ENCODE measurements at places on chromosomes 5 and 9. TPM values are rescaled to one million over a fixed set of nuclear protein-coding genes. Genes with fewer than 3 reads are reported as not detected.

GRCh38 chr9:127356906-127357305, 40.1 kb upstream of the SLC2A8 start:
- DNase-seq, result no peak

- no peak for DNase-seq
Observed at GRCh38 chr5:118687661-118688621, 300.4 kb downstream of the DTWD2 start.

DNA sequence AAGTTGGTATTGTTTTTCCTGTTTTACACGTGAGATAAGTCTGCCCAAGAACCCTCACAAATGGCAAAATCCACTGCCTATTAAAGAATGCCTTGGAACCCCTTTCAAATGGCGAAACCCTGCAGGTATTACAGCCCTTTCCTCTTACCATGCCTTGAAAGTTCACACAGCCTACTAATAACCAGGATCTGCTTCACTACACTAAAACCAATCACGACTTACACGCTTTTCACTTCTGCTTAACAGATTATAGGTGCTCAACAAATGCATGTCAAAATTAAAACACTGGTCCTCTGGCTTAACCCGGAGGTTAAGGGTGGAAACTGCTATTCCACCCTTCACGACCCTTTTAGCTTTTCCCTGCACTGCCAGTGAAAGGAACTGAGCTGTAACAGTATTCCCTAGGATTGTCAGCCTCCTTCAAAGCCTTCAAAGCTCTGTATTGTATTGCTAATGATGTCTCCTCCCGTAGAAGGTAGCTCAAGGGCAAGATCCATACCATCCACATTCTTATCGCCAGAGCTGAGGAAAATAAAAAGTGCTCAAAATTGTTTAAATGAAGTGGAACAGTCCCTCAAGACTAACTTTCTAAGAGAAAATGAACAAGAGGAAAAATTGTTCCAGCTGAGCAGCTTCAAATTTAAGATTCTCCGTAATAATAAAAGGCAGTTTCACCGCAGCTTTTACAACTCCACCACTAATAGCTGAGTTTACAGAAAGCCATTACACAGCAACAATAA, 997 bp downstream of the AUH start:
- no peak for DNase-seq

DNA sequence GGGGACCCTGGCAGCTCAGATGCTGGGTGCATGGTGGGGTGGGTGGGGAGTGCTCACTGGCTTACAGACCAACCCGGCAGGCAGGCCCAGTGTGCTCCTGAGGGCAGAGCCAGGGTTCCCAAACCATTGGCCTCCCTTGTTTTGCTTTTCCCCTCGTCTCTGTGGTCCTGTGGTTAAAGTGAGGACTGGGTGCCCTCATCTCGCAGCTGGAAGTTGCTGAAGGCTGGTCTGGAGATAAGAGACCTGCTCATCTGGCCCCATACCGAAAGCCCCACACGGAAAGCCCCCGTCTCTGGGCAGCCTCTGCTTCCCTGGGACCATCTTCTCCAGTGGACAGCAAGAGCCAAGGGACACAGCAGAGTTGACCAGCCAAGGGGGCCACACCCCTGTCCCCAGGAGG, 9.8 kb upstream of the NACC2 start:
- no peak for DNase-seq

GRCh38 chr9:119880361-119880760, 511.1 kb upstream of the BRINP1 start:
- no peak for DNase-seq

DNA sequence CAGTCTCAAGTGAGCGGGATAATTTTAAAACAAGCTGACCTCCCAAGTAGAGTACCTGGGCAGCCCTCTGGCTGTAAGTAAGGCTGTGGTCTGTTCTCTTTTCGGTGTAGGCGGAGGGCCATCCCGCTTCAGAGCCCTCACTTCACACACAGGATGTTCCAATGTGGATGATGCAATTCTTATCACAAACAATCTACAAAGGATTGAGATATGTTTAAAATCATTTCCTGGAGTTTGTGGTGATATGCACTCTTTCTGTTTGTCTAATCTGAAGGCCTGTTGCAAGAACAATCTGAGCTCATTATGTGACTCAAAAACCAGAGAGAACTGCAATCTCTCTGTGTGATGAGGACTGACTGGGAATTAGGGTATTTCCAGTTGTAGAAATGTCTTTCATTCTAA, 42.5 kb downstream of the ITGA2 start:
- no peak for DNase-seq

ZFR gene
- total RNA-seq, result 51.6 TPM

DNA sequence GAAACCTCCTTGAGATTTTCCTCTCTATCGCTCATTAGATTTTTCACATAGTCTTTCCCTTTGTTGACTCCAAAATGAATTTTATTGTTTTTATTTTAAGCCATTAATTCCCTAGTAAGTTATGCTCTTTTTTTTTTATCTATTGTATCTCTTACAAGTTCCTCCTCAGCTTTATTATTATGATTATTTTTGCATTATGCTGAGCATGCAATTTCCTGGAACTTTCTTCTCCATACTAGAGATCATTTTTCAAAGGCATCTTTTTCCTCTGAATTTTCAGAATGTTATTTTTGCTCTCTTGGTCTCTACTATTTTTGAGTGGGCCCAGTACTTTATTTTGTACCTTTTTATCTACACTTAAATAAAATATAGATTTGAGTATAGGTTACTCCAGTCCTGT, 376.6 kb upstream of the SEMA6A start:
- DNase-seq, result no peak

DNA sequence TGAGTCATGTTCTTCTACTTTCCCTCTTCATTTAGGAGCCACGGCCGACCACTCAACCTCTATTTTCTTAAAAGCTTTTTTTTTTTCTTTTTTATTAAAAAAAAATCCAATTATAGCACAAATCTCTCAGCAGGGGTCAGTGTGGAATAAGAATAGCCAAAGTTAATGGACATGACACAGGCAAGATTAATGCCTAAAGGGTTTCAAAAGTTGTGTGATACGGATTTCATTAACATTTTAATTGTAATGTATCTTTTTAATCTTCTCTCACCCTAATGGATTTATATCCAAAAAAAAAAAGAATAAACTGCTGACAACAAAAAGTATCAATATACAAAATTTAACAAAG, 5.4 kb downstream of the NACC2 start:
- no peak for DNase-seq

KIAA0825 gene
- total RNA-seq, result 2.2 TPM

NCS1 gene
- total RNA-seq, result 4.1 TPM

DNA sequence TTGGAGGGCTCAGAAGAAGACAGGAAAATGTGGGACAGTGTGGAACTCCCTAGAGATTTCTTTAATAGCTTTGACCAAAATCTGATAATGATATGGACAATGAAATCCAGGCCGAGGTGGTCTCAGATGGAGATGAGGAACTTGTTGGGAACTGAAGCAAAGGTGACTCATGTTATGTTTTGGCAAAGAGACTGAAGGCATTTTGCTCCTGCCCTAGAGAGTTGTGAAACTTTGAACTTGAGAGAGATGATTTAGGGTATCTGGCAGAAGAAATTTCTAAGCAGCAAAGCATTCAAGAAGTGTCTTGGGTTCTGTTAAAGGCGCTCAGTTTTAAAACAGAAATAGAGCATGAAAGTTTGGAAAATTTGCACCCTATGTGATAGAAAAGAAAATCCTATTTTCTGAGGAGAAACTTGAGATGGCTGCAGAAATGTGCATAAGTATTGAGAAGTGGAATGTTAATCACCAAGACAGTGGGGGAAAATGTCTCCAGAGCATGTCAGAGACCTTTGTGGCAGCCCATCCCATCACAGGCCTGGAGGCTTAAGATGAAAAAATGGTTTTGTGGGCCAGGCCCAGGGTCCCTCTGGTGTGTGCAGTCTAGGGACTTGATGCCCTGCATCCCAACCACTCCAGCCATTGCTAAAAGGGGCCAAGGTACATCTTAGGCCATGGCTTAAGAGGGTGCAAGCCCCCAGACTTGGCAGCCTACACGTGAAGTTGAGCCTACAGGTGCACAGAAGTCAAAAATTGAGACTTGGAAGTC, 463.7 kb upstream of the TLE4 start:
- DNase-seq, result no peak

DNA sequence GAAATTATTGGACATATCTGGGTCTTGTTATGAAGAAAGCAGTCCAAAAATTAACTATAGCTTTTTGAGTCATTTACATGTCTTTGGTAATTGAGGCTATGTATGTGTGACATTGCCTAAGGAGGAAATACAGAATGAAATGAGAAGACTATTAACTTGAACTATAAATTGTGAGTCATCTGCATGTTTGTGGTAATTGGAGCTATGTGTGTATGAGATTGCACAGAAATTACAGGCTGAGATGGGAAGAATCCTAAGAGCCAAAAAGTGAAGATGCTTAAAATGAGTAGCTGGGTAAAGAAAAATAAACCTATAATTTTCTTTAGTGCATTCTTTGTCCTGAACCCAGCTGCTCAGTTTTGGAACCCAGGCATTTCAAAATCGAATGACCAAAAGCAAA, 747.6 kb upstream of the EDIL3 start:
- DNase-seq, result no peak

ZNF474 gene
- not detected for total RNA-seq

RASGRF2 gene
- total RNA-seq, result 6.5 TPM

CD72 gene
- total RNA-seq, result 0.77 TPM

UGT3A1 gene
- total RNA-seq, result not detected

CBY3 gene
- total RNA-seq, result not detected

DNA sequence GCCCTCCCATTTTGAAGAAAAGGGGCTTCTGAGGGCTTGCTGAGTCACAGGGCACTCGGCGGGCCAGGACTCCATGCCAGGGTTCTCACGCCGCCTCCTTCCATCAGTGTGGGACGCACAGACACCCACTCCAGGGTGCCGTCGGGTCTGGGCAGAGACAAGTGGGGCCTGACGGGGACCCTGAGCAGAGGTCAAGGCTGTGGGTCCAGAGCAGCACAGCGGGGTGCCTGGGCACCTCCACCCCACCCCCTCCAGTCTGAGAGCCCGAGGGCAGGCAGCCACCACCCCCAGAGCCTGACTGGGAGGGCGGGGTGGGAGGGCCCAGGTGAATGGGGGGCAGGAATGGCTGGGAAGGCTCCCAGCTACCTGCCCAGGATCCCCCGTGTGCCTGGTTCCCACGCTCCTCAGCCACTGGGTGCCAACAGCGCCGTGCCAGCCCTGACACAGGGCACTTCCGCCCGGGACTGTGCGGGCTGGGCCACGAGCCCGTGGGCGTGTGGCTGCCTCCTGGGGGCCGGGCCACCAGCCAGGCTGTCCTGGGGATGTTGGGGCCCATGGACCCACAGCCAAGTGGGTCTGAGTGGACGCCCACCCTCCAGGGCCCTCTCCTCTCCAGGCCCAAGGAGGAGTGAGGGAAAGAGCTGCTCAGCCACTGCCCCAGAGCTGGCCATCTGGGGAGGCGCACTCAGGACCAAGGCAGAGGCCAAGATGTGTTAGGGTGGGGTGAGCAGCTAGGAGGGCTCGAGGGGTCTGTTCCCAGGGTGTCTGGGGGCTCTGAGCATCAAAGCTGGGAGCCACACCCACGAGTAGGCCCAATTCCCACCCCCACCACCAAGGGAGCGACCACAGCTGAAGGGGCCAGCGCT, 10.1 kb upstream of the NRARP start:
- no peak for DNase-seq

MOB3B gene
- 1.7 TPM for total RNA-seq

GRCh38 chr9:133121915-133122550, 993 bp upstream of the RALGDS start:
- no peak for DNase-seq

LIX1 gene
- not detected for total RNA-seq

CMYA5 gene
- total RNA-seq, result 960 TPM

All from left ventricle myocardium superior (tissue), 1 donor.